Muscle of back (tissue), 13 donors: ENCODE measurements at places on chromosomes 4 and X.

DNA sequence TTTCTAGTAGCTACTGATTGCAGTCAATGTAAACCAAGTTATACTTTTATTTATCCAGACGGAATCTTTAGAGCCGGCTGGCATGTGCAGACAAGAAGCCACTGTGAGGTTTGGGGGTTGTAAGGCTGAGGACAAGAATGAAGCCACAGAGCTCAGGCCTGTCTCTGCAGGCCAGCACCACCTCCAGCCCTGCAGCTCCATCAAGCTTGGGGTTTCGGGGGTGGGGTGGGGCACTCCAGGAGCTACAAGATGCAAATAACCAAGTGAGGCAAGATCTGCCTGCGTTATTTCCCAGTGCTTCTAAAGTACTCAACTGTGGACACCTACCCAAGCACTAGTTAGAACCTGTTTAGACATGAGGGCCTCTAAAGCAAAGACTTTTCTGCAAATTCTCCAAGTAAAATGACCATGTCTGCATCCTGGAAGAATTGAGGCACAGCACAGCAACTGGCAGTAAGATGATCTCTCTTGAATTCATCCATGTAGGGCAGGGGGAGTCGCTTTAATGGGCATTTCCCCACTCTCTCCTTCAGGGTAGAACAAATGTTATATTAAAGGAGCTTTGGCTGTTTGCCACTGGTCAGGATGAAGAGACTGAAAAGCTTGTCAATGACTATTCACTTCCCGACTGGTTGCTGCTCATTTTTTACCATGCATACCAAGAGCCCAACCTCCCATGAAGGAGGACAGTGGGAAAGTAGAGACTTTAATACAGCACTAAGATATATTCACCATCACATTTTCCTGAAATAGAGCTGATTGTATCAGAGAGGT, 222.5 kb downstream of the MGST2 start:
- no peak for DNase-seq

- peak; percentile 2 for DNase-seq
Measured at GRCh38 chr4:46123913-46124755, at the start of gene GABRG1. Gene GABRG1, minus strand, starts transcription at chr4:46124054. Its CDS starts 141 bp downstream, at chr4:46123913.

- DNase-seq = no peak
Measured at GRCh38 chr4:135605076-135605475, 1403.5 kb upstream of the PABPC4L start.

DNA sequence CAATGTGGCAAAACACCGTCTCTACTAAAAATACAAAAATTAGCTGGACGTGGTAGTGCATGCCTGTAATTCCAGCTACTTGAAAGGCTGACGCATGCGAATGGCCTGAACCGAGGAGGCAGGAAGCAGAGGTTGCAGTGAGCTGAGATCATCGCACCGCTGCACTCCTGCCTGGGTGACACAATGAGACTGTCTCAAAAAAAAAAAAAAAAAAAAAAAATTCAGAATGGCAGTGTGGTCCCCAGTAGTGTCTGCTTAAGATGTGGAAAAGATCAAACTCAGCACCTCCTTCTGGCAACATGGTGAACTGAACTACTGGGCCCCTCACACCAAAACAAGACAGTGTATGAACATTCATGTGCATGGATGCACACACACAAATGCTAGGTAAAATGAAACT, 32.2 kb downstream of the SMS start:
- DNase-seq = no peak

DNA sequence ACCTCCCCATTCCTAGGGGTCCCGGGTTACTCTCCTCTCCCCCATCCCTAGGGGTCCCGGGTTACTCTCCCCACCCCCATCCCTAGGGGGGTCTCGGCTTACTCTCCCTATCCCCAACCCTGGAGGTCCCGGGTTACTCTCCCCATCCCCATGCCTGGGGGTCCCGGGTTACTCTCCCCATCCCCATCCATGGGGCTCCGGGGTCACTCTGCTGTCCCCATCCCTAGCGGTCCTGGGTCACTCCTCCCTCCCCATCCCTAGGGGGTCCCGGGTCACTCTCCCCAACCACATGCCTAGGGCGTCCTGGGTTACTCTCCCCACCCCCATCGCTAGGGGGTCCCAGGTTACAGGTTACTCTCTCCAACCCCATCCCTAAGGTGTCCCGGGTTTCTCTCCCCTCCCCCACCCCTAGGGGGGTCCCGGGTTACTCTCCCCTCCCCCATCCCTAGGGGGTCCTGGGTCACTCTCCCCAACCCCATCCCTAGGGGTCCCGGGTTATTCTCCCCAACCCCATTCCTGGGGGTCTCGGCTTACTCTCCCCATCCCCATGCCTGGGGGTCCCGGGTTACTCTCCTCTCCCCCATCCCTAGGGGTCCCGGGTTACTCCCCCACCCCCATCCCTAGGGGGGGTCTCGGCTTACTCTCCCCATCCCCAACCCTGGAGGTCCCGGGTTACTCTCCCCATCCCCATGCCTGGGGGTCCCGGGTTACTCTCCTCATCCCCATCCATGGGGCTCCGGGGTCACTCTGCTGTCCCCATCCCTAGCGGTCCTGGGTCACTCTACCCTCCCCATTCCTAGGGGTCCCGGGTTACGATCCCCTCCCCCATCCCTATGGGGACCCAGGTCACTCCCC, 821 bp downstream of the ASMTL start:
- no peak for DNase-seq

- no peak for DNase-seq
Measured at GRCh38 chr4:156939139-156939538, 32.5 kb downstream of the PDGFC start.

DNA sequence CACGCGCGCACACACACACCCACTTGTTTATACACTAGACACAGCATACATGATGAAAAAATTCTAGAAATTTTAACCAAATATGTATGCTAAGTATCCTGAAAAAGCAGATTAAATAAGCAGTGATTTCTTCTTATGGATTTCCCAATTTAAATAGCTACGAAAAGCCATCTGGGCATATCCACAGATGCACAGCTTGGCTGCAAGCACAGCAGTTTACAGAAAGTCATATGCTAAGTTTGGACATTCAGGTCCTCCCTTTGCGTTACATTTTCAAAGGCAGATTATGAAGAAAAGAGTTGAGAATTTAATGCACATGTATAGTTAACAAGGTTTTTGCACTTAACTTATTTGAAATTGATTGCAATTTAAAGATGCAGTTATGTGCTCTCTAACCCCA, 542.2 kb upstream of the EPHA5 start:
- no peak for DNase-seq

GRCh38 chr4:41517747-41518146, 20.2 kb upstream of the LIMCH1 start:
- no peak for DNase-seq

DNA sequence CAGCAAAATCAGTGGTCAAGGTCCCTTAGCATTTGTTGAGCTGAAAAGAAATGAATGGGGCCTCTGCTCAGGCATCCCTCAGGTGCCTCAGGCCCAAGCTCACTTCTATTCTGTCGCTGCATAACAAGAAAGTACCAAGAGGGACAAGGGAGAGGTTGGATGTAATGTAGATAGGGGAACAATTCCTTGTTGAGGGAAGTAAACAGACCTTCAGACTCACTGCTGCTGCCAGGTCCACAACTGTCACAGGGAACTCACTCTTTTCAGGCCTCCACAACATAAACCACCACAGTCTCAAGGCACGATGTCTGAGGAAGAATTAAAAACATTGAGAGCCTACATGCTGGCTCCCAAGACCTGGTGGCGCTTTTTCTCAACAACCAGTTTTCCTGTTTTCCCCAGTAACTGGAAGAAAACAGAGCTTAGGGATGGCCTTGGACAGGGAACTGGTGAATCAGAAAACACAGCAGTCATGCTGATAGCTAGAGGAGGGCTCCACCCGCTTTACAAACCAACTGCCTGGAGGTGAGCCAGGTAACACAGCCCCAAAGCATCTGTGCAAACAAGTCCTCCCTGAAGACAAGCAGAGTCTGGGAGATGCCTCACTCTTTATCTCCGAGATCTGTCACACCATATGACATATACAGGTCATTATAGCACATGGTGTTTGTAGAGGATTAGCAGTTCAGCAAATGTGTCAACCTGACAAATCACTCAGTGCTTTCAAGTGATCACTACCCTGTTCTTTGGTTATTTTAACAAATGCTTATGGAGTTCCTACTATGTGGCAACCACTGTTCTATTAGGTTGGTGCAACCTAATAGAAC, 14.3 kb upstream of the AWAT1 start:
- no peak for DNase-seq

DNA sequence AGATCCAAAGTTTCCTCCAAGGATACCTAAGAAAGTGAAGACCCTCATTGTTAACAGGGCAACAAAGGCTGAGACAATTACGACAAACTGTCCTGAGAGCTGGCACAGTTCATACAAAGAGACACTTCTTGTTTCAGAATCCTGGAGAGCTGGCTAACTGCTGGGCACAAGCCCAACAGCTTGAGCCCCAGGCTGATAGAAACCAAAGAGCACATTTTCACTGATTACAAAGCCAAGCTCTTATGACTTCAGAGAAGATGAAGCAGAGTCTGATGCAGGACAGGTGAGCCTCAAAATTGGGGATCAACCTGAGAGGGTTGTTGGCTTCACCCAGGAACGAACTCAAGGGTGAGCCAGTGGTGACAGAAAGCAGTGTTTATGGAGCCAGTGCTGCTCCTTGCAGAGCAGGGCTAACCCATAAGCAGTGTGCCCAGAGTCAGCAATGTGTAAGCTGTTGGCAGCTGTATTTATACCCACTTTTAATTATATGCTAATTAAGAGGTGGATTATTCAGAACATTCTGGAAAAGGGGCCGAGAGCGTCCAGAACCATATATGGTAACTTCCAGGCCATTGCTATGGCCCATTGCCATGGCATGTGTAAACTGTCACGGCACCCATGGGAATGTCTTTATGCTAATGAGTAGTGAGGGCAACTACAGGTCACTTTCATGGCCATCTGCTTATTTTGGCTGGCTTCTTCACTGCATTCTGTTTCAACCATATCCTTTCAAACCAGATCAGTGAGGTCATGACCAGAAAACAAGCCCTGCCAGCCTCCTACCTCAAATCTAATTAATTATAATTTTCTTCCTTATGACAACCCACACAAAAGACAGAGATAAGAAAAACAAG, 183.7 kb downstream of the EVC2 start:
- DNase-seq = peak; percentile 67

- no peak for DNase-seq
Measured at GRCh38 chr4:123889507-123889906, 492.9 kb downstream of the SPRY1 start.

GRCh38 chr4:150354214-150354796, 227.6 kb upstream of the MAB21L2 start:
- DNase-seq = no peak

- DNase-seq = peak; percentile 2
Measured at GRCh38 chrX:109281483-109282275, 200.2 kb downstream of the GUCY2F start.

DNA sequence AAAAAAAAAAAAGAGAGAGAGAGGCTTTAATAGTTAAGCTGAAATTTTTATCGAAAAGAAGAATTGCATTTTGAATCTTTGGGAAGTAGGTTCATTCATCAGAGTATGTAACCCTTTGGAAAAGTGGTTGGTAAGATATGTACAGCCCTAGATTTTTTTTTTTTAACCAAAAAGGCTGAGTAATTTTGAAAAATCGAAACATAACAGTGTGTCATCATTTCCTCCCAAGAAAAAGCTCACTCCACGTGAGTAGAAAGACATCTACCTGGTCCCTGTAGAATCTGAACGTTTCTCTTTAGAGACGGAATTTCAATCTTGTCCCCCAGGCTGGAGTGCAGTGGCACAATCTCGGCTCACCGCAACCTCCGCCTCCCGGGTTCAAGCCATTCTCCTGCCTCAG, 16.2 kb downstream of the SHOX start:
- no peak for DNase-seq

DNA sequence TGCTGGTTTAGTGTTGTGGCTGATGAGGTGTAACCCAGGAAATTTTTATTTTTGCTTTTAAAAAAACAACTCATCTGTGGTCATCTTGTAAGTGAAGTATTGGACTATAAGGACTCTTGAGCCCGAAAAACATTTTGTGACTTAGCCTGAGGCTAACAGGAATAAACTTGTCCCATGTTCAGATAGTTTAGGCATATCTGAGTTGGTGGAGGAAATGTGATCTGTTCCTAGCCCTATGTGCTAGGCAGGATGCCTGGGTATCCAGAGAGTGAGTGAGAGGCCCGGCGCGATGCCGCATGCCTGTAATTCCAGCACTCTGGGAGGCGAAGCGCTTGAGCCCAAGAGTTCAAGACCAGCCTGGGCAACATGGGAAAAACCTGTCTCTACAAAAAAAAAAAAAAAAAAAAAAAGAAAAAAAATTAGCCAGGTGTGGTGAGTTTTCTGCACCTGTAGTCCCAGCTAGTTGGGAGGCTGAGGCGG, 3.7 kb downstream of the SMS start:
- DNase-seq = no peak

DNA sequence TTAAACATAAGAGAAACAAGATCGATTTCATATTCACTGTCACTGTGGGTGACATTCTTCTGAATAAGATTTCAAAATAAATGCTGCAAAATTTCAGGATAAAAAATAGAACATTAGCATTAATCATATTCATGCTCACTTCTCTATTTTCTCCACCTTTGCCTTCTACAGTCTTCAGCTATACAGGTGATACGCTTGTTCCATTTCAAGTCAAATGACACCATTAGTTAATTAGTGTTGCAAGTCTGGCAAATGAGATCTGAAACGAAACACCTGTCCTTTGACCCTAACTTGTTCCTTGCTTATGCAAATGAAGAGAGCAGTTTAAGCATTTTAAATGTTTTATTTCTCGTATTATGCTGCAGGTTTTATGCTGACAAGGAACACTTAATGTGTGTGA, 667.5 kb upstream of the MAGEB2 start:
- DNase-seq = no peak

DNA sequence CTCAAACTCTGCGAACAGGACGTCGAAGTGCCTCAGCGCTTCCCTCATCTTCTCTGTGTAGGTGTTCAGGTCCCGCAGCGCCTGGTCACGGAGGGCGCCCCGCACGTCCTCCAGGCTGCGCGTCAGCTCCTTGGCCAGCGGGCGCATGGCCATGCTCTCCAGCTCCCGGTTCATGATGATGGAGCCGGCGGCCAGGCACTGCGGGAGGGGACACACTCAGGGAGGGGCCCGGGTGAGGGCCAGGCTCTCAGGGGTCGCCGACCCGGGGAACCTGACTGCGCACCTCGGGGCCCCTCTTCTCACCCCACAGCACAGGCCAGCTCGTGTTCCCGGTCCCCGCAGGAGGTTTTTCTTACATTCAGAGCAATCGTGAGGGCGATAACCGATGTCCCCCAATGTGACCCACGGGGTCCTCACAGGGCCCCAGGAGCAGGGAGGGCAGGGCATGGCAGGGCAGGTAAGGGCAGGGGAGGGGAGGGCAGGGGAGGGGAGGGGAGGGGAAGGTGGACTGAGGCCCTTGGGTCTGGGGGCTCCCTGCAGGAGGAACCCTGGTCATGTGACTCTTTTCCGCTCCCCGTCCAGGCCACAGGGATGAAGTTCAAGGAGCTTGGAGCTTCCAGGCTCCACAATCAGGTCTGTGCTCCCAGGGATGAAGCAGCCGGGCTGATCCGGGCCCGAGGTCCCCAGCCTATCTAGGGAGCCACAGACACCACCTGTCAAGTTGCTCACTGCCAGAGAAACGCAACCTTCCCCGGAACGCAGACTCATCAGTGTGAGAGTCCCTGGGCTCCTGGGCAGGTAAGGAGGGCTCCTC, 77.8 kb upstream of the MXD4 start:
- no peak for DNase-seq
